SJSA1 (cell line): ENCODE measurements at places on chromosomes 2 and 18. TPM values are rescaled to one million over a fixed set of nuclear protein-coding genes. Genes with fewer than 3 reads are reported as not detected.
A peak's percentile ranks its signal among the peaks of the same experiment; 100 is the strongest.

DNA sequence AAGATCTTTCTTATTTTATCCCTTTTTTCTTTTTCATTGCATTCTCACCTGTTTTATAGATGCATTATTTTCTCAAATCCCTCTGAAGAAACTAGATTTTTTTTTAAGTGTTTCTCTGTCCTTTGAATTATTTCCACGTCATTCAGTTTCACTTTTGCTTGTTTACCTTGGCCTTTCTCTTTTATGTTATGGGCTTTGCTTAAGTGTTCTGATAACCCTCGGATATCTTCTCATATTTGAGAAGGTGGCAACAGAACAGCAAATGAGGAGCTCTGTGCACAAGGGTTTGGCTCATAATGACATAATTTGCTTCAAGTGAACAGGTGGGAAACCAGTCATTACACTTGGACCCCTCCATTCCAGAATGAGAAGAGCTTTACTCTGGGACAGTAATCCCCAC lies 111.9 kb downstream of the C1D start:
- no peak for DNase-seq

- no peak for DNase-seq
Observed at GRCh38 chr2:195821566-195821932, 164.5 kb downstream of the SLC39A10 start.

The GPBAR1 gene
- 0.89 TPM in 1 of 2 replicates, not detected in the other for total RNA-seq

- no peak for DNase-seq
Observed at GRCh38 chr2:141820893-141821292, 309.9 kb downstream of the LRP1B start.

DNA sequence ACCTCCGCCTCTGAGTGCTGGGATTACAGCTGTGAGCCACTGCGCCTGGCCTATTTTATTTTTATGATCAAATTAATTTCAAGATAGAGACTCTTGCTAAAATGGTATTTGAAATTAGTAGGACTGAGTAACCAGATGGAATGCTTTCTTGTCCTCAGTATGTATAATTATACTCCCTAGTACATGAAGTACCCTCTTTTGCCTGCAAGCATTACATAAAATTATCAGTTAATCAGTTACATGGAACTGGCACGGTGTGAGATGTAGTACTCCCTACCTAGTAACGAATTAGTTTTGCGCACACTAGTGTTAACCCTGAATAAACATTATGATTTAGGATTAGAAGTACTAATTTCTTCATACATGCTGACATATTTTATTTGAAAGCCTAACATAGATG lies 41.6 kb downstream of the RBBP8 start:
- no peak for DNase-seq

The C2orf74 gene
- total RNA-seq = 21.1 and 37.5 TPM in 2 replicates

The CSRNP3 gene
- not detected in 2 replicates for total RNA-seq

DNA sequence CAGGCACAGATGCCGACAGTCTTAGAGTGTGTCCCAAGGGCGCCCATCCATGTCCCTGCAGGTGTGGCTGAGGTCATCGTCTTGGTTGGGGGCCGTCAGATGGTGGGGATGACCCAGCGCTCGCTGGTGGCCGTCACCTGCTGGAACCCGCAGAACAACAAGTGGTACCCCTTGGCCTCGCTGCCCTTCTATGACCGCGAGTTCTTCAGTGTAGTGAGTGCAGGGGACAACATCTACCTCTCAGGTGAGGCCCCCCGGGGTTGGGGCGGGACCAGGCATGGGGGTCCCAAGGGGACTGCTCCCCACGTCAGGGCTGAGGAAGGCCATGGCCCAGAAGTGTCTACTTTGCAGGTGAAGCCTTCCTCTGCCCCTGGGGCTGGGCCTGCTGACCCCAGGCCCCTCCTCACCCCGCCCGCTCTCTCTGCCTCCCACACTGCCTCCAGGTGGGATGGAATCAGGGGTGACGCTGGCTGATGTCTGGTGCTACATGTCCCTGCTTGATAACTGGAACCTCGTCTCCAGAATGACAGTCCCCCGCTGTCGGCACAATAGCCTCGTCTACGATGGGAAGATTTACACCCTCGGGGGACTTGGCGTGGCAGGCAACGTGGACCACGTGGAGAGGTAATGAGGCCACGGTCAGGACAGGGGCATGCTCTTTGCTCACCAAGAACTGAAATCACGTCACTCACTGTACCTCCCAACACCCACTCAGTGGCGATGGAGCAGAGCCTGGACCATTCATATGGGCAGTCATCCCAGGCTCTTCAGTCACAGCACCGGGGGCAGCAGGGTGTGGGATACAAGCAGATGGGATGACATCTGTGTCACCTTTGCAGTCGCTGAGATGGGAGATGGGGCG lies 230.8 kb downstream of the ATAD2B start:
- no peak for DNase-seq

GRCh38 chr2:73938718-73939352 lies 12.2 kb downstream of the DGUOK start:
- peak; percentile 47 for DNase-seq

DNA sequence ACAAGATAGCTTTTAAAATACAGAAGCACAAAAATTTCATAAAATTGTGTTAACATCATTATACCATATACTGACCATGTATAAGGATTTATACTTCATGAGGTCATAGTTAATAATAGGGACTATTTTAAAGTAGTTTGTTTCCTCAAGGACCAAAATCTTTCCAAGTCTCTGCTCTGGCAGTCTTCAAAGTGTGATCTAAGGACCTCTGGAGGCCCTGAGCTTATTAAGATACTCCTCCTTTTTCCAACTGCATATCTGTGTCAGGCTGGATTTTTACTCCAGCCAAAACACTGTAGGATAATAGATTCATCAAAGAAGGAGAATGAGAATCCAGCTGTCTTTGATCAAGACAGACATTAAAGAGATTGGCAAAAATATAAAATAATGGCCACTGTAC lies 1.7 kb upstream of the SCYGR2 start:
- no peak for DNase-seq

DNA sequence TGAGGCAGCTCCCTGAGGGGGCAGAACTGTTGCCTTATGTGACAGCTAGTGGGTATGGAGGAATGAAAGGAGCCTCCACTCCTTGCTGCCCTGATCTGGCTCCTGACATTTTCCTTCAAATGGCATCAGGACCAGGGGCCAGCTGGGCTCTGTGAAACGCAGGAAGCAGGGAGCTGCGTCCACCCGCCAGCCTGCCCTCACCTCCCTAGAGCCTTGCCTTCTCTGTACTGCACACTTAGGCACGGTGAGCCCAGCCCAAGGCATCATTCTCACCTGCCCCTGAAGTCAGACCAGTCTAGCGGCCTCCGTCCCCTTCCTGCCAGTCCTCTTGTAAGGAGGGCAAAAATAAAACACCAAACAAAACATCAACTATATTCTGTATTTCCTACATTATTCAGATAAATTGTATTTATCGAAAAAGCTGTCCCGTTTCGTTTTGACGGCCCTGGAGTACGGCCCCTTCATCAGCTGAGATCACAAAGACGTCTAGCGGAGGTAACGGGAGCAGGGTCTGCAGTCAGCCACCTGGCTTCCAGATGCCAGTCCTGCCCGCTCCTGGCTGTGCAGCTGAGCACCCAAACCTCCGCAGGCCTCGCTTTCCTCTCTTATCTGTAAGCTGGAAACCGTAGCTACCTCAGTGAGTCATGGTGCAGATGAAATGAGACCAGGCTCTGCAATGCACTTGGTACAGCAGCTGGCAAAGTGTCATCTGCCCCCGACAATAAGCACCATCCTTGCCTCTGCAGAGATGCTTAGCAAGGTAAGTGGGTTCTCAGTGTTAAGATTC lies 6.9 kb upstream of the CTDP1 start:
- DNase-seq = peak; percentile 28

The NEU4 gene
- not detected in 2 replicates for total RNA-seq

- DNase-seq = no peak
Observed at GRCh38 chr2:45678791-45679348, 27.4 kb downstream of the PRKCE start.

The G6PC2 gene
- not detected in 2 replicates for total RNA-seq

- no peak for DNase-seq
Observed at GRCh38 chr2:99485411-99485810, 4.4 kb downstream of the REV1 start.

DNA sequence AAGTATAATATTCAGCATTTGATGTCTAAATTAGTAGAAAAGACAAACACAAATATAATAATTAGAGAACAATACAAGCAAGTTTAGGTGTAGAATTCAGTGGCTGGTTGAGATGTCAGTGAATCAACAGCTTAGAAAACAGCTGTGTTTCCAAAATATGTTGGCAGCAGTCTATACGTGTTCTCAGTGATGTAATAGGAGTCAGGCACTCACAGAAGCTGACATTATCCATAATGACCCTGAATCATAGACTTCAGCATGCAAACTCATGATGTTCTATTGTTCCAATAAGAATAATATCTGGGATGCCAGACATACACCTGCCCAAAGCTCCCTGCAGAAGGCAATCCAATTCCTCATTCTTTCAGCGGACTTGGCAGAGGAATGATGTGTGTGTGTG lies 164.7 kb downstream of the SLC8A1 start:
- DNase-seq = no peak

The SMAD7 gene
- total RNA-seq = 52.2 and 64.5 TPM in 2 replicates

DNA sequence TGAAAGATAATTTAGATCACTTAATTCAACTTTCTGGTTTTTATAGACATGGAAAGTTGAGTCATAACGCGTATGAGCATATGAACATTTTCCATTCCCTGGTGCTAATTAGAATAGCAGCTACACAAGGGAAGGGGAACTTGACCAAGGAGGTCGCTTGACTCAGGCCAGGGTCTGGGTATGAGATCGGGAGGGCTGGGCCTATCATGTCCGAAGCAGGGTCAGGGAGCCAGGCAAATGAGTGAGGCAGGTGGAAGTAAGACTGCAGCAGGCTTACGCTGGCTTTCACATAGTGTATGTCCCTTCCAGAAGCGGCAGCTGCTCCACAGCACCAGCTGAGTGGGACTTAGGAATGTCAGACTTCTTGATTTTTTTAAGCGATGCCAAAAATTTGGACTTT lies 14.7 kb downstream of the RALB start:
- DNase-seq = no peak

DNA sequence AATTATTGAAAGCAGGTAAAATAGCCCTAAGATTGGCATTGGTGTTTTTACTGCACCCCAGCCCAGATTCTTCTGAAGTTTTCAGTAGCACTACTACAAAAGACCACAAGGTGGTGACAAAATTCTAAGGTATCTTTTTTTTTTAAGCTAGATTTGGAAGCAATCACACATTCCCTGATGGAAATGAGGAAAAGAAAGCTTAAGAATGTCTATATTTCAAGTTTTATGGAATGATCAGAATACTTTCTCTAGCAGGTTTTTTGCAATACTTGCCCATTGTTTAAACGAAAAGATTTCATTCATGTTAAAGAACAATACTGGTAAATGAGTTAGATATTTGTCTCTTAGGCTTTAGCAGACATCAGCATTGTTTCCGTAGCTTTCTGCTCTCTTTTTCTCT lies 32.1 kb upstream of the ZNF638 start:
- peak; percentile 40 for DNase-seq

DNA sequence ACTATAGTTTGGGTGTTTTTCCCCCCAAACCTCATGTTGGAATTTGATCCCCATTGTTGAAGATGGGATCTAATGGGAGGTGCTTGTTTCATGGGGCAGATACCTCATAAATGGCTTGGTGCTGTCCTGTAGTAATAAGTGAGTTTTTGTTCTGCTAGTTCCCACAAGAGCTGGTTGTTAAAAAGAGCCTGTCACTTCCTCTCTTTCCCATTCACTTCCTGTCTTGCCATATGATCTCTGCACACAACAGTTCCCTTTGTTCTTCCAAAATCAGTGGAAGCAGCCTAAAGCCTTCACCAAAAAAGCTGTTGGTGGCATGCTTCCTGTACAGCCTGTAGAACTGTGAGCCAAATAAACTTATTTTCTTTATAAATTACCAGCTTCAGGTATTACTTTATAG lies 768.2 kb upstream of the VRK2 start:
- no peak for DNase-seq

DNA sequence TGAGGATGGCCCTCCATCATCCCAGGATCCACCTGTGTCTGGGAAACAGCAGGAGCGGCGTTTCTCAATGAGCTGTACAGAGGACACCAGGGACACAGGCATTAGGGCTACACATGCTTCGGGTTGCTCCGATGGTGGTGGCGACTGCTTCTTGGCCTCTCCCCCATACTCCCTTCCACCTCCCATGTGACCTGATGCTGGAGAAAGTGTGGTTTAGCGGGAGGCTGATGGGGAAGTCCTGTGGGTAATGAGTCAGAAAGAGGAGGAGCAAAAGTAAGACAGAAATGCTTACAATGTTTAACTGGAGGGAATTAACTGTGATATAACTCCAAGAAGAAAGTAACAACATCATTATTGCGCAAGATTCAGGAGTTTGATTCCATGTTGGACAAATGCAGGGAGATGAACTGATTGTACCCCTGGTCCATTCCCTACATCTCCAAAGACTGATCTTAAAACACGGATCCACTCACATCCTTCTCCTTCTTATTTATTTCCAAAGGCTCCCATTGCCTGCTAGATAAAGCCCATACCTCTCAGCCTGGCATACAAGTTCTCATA lies 186.6 kb downstream of the NRP2 start:
- peak; percentile 21 for DNase-seq

- no peak for DNase-seq
Observed at GRCh38 chr18:55735199-55735855, 147.3 kb upstream of the TCF4 start.

DNA sequence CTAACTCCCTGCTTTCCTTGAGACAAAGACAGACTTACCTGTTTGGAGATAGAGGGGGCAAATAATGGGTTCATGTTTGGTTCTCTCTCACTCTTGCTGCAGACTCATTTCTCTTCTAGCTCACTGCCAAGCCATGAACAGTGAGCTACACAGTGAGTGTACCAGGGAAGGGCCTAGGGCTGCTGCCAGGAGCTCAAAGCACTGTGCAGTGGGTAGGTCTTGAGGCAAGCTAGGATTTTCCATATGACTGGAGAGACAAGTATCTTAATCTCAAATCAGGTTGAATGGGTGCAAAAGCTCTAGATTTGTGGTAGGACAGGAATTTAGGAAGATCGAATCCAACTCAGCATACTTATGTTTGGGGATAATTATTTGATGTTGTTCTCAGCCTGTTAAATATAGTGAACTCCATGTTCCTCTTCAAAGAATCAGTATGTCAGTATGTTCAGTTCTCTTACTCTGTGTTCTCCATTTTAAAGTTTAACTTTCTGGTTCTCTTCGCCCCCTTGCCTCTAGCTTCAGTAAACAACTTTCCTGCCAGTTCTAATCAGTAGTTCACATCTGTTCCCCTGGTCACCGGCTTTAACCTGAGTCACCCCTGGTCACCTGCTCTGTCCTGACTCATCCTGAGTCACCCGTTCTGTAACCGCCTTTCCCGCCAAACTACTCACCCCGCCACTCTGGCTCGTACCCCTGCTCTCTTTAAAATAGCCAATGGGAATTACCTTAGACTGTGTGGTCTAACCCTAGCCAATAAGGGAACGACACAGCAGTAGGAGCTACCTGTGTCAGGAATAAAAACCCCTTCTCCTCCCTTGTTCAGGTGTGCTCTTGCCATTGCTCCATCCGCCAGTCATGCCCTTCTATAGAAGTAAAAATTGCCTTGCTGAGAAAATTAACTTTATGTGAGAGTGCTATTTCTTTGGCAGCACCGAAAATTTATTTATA lies 21.9 kb downstream of the SLC25A52 start:
- no peak for DNase-seq

The BCL2 gene
- total RNA-seq = 4.2 and 7.8 TPM in 2 replicates

The LMAN1 gene
- total RNA-seq = 158 and 159 TPM in 2 replicates

GRCh38 chr2:98656800-98657199 lies 48.4 kb downstream of the UNC50 start:
- DNase-seq = no peak

The DYSF gene
- total RNA-seq = 12.1 and 17.2 TPM in 2 replicates
